Foreskin fibroblast (primary cell): ENCODE measurements at places on chromosomes 1 and 21.

- no peak for DNase-seq
These were observed 39.1 kb upstream of the FHAD1 start for GRCh38 chr1:15207829-15208429.

- DNase-seq: no peak
These were observed 101.4 kb downstream of the CC2D1B start for GRCh38 chr1:52264530-52265115.

DNA sequence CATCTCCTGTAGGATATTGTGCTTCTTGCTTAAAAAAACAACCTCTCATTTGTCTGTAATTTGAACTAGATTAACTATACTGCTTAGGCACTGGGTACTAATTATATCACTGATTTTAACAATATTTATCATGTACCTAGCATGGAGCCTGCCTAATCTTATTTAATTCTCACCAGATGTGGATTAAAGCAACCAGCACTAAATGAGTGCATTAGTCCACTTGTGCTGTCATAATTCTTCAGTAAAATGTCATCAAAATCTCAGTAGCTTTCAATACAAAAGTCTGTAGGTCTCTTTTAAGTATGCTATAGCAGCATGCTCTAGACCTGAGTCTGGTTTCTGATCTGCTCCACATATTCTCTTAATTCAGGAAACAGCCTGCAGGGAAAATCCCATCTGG is 368.1 kb downstream of the NCAM2 start:
- DNase-seq: no peak

- no peak for DNase-seq
These were observed 1.9 kb downstream of the CSTB start for GRCh38 chr21:43774163-43774562.

GRCh38 chr1:19240673-19241538 is 10.4 kb downstream of the EMC1 start:
- peak; percentile 87 for DNase-seq

- no peak for DNase-seq
These were observed 125.7 kb downstream of the MATN1 start for GRCh38 chr1:30597711-30598110.

- DNase-seq: no peak
These were observed 52.8 kb downstream of the IFI44 start for GRCh38 chr1:78702426-78702825.

GRCh38 chr1:228182296-228183030 is 16.9 kb downstream of the IBA57 start:
- no peak for DNase-seq
